D341Med (cell line): ENCODE measurements at places on chromosomes 7 and 10.
A peak's percentile ranks its signal among the peaks of the same experiment; 100 is the strongest.

- no peak for DNase-seq
These were observed 70.0 kb downstream of the SEMA3C start for GRCh38 chr7:80848841-80849240.

DNA sequence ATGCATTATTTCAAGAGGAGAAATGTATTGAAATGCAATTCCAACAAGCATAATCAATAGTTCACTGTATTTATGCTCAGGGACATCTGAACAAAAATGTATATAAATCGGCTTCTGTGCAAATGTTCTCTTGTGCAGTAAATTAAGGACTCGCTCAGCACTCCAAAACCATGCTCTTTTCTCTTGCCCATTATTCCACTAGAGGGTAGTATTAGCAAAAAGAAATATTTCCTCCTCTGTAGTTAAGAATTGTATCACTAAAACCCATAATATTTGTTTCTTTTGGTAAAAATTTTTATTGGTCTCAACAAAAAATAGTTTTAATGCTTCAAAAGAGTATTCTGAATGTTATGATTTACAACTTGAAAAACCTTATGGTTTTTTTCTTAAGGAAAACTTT lies 803.1 kb downstream of the PCDH15 start:
- peak; percentile 25 for DNase-seq

- DNase-seq, result peak; percentile 4
These were observed 306.4 kb upstream of the ZNF32 start for GRCh38 chr10:43955002-43955596.

DNA sequence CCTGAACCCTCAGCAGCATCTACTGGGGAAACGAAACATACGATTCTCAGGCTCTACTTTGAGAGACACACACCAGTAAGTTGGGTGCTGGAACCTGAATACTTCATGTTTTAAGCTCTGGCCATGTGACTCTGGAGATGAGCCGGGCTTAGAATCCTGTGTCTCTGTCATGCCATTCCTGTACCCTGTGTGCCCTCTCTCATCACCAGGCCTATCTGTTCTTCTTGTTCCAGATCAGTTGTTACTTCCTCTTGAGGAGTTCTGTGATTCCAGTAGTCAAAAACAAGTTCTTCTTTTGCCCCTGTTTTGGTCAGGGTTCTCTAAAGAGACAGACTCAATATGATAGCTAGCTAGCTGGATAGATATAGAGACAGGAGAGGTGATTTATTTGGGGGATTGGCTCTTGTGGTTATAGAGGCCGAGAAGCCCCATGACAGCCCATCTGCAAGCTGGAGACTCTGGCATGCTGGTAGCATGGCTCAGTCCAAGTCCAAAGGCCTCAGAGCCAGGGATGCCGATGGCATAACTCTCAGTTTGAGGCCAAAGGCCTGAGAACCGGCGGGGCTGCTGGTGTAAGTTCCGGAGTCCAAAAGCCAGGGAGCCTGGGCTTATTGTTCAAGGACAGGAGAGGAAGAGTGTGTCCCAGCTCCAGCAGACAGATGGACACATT lies 54.3 kb downstream of the CHN2 start:
- DNase-seq, result no peak

DNA sequence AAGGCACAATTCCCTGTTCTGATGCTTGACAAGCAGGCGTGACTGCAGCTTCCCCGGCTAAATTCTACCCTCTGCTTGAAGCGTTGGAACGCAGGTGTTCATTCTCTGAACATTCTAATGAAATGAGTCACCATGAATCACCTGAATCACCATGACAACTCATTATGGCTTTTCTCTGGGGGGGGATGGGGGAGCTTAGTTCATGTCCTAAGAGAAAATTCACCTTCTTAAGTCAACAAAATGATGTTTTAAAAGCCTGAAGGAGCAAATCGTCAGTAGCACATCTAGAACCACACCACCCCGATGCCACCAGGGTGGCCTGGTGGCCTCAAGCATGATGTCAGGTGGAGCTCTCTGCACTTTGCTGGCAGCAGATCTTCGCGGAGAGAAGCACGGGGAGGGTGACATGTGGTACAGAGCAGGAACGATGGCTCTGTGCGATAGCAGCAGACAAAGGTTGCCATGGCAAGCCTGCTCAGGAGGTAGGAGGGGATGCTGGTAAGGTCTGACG lies 33.7 kb downstream of the DDC start:
- DNase-seq, result no peak

DNA sequence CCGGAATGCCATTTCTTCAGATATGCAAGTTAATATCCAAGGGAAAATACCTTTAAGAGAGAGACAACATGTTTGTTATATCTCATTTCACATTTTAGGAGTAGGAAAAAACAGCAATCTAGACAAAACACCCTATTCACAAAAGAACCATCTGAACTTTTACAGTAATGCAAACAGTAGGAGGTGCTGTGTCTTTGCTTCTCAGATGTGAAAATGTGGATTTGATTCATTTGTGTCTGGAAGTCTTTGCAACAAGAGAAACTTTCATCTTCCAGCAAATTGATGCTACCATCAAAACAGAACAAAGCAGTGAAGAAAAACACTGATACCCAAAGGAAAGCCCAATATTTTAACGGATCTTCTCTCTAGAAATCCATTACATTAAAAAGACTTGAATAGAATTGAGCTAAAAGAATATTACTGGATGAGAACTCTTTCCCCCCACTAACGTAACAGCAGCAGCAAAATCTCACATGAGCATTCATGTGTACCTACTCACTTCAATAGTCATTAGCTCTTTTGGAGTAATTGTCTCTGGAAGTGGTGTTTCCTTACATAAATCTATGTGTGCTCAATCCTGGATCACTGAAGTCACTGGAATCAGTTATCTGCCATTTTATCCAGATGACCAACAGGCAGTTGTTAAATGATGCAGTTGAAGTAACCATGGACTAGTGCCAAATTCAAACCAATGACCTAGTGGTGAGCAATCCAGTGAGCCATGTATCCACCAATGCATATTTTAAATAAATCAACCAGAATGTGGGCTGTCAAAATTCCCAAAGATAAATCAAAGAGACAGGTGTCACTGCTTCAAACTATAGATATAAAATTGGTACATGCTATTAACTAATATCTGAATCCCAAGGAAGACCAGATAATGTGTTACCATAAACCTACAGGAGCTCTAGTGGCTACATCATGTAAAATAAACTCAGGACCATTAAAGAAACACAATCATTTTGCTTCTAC lies 1.8 kb downstream of the SEMA3C start:
- DNase-seq, result no peak

GRCh38 chr10:59865101-59865500 lies 41.3 kb downstream of the CCDC6 start:
- peak; percentile 71 for DNase-seq

DNA sequence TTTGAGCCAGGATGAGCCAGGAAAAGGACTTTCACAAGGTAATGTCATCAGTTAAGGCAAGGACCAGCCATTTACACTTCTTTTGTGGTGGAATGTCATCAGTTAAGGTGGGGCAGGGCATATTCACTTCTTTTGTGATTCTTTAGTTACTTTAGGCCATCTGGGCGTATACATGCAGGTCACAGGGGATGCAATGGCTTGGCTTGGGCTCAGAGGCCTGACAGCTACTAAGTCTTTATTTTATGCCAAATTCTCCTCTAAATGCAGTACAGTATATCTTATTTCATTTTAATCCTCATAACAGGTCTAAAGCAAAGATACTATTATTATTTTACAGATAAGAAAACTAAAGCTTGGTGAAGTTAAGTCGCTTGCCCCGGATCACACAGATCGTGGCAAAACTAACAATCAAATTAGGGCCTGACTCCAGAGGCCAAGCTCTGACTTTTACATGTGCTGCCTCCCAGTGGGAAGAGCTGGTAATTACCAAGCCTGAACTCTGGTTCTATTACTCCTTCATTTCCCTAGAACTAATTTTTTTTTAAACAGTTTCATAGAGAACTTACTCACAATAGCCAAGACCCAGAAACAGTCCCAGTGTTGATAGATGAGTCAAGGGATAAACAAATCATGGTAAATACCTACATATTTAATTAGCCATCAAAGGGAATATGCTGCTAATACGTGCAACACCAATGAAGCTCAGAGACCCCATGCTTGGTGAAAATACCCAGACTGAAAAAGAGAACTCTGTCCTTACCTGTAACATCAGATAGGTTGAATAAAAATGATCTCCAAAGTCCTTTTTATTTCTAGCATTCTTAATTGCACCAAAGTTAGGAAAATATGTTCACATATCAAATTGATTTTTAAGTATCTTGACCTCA lies 35.4 kb downstream of the C7orf25 start:
- DNase-seq, result peak; percentile 69

GRCh38 chr7:41825927-41826480 lies 123.1 kb upstream of the INHBA start:
- no peak for DNase-seq

DNA sequence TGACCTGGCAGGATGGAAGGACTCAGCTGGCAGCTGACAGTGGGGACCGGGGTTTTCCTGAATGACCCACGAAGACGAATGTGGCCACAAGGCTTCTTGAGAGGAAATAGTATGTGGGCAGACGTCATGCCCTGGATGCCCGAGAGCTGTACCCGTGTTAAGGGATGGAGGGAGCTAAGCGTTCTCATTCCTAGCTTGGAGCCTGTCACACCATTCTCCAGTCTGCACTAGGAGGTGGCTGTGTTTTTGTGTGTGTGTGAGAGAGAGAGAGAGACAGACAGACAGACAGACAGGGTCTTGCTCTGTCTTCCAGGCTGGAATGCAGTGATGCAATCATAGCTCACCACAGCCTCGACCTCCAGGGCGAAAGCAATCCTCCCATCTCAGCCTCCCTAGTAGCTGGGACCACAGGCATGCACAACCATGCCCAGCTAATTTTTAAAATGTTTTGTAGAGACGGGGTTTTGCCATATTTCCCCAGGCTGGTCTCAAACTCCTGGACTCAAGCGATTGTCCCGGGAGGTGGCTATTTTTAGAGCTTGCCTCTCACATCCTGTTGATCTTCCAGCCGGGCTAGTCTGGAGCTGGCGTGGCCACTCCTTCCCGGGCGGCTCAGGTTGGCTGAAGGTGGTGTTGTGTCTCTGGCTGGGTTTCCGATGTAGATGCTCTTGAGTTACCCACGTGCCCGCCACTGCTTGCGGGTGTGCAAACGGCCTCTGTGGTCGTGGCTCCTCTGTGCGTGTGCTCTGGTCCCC lies 2.1 kb downstream of the AMZ1 start:
- DNase-seq, result no peak

DNA sequence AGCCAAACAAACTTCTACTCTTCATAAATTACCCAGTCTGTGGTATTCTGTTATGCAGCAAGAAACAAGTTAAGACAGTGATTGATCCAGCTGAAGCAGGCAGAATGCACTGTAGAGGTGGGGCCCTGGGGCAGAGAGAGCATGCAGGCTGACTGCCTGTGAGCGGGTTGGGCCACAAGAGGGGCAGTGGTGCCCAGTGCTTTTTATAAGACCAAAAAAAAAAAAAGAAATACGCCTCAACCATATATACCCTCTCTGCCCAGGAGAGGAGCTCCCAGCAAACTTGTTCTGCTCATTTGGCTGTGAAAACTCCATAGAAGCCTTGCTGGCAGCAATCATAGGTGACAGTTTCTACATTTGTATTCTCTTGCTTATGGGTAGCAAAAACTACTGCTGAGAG lies 104.7 kb downstream of the SORBS1 start:
- DNase-seq, result no peak

DNA sequence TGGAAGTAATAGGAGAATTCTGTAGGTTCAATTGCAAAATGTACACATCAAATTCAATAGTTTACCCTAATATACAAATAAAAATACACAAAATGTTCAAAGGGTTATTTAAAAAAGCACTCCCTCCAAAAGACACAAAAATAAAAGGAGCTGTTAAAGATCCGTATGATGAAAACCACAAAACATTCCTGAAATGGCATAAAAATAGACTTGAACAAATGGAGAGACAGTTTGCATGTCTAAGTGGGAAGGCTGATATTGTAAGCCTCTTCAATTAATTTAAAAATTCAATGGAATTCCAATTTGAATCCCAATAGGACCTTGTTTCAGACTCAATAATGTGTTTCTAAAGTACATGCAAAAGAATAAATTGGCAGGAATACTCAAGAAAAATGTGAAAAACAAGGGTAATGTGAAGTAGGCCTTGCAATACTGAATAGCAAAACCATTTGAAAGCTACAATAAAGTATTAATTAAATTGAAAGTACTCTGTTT lies 38.0 kb upstream of the INSYN2A start:
- DNase-seq, result no peak

GRCh38 chr10:1208366-1209311 lies 152.5 kb downstream of the WDR37 start:
- DNase-seq, result peak; percentile 14

- DNase-seq, result no peak
These were observed 56.9 kb upstream of the TNS3 start for GRCh38 chr7:47638679-47639315.

DNA sequence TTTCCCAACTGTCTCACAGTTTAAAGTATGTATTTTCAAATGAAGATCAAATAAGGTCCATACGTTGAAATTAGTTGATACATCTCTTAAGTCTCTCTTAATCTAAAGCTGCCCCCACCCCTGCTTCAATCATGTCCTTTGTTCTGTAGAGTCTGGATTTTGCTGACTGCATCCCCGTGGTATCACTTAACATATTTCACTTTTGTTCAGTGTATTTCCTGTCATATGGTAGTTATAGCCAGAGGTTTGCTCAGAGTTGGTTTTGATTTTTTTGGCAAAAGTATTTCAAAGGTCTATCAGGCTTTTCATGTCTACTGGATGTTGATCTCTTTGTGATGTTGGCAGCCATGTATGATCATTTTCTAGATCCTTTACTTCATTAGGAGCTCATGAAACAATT lies 54.4 kb upstream of the ARID5B start:
- DNase-seq, result no peak

DNA sequence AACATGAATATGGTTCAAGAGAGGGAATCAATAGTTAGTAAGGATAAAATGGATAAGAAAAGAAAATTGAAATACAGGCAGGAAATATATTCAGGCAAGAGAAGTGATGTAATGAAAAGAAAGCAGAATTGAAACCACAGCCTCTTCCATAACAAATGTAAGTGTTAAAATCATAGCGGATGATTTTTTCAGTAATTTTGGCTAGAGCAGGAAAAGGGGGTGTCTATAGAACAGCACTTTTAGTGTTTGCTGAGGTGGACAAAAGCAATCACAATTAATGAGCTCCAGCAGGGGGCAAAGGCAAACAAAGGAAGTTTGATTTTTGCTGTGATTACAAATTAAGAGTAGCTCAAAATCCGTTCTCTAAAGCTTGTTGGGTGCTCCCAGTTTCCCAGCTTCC lies 79.0 kb downstream of the TRIL start:
- DNase-seq, result no peak

DNA sequence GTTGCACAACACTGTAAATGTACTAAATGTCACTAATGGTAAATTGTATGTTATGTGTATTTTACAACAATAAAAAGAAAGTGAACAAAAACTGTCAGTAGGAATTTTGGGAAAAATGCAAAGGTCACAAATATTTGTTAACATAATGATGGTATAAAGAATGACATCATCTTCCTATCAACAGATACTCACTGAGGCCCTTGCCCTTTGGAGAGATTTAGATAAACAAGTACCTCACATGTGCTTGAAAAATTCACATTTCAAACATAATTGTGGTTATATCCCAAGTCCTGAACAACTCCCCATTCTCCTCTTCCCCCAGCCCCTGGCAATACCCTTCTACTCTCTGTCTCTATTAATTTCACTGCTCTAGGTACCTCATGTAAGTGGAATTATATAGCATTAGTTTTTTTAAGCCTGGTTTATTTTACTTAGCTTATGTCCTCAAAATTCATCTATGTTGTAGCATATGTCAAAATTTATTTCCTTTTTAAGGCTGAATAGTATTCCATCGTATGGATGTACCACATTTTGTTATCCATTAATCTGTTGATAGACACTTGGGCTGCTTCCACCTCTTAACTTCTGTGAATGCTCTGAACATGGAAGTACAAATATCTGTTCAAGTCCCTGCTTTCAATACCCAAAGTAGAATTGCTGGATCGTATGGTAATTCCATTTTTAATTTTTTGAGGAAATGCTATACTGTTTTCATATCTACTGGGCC lies 90.5 kb downstream of the WIPF3 start:
- no peak for DNase-seq
